ENCODE measurements at places on chromosomes 2 and 18. TPM values are rescaled to one million over a fixed set of nuclear protein-coding genes. Genes with fewer than 3 reads are reported as not detected.

HOXD4 gene
- total RNA-seq: 0.56 TPM

PDE11A gene
- 0.44 TPM for total RNA-seq

KIF1A gene
- total RNA-seq: 0.69 TPM

GPR45 gene
- total RNA-seq: not detected

ZNF513 gene
- 14.5 TPM for total RNA-seq

ANKRD36C gene
- 4.1 TPM for total RNA-seq

CAB39 gene
- 60.7 TPM for total RNA-seq

CHRND gene
- not detected for total RNA-seq

PCARE gene
- total RNA-seq: not detected

ITGB6 gene
- total RNA-seq: 0.79 TPM

AQP12B gene
- not detected for total RNA-seq

SCN9A gene
- 4.8 TPM for total RNA-seq

RBKS gene
- 8.1 TPM for total RNA-seq

THSD7B gene
- not detected for total RNA-seq

UNC80 gene
- total RNA-seq: not detected

LYPD1 gene
- total RNA-seq: 12.0 TPM

CYS1 gene
- 1.2 TPM for total RNA-seq

All from A549 treated with ZK216348 at 1 μM for 4 hours (cell line).